Dermis microvascular lymphatic vessel endothelial cell (primary cell): ENCODE measurements at places on chromosomes 4 and X. TPM values are rescaled to one million over a fixed set of nuclear protein-coding genes. Genes with fewer than 3 reads are reported as not detected.

Gene COL4A5
- total RNA-seq = 30.7 and 34.9 TPM in 2 replicates

Gene TEX13D
- total RNA-seq = not detected in 2 replicates

DNA sequence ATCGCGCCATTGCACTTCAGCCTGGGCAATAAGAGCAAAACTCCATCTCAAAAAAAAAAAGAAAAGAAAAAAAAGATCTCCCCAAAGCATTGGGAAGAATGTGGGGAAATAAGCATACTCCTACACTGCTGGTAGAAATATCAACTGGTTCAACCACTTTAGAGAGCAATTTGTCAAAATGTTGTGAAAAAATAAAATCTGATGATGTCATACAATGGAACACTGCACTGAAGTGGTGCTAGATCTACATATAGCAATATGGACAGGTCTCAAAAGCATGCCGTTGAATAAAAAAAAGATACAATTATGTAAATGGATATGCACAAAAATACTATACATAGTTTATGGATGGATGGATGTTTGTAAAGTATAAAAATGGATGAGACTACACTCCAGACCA, 18.3 kb upstream of the HUWE1 start:
- no peak for DNase-seq

DNA sequence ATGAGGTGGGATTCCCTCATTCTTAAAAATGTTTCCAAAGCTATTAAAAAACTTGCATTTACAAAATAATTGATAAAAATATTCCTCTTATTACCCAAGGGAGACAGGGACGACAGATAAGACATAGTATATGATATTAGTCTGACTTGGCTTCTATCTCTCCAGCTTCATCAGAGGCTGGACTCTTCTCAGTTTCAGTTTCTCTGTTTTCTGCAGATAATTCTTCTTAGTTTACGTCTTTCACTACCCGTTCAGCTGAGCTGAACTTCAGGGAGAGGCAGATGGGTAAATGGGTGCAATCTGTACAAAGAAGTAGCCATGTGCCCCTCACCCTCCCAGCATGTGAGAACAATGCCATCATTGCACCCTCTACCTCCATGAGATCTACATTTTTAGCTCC, 214.0 kb upstream of the SLIT2 start:
- DNase-seq = no peak

DNA sequence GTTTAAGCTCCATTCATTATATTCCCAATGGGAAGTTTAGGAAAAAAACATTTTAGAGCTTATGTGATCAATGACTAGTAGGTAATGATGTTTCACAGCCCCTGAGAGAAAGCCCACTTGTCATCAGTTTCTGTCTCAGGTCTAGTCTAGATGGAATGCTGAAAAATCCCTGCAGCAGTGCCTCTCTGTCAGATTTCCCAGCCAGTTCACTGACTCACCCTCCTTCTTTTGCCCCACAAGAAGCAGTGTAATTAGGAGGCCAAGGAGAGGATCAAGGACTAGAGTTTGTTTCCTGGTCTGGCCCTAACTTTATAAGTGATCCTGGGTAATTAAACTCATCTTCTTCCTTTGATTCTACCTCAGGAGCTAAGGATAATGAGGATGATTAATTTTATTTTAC, 118.7 kb upstream of the ANXA3 start:
- no peak for DNase-seq

DNA sequence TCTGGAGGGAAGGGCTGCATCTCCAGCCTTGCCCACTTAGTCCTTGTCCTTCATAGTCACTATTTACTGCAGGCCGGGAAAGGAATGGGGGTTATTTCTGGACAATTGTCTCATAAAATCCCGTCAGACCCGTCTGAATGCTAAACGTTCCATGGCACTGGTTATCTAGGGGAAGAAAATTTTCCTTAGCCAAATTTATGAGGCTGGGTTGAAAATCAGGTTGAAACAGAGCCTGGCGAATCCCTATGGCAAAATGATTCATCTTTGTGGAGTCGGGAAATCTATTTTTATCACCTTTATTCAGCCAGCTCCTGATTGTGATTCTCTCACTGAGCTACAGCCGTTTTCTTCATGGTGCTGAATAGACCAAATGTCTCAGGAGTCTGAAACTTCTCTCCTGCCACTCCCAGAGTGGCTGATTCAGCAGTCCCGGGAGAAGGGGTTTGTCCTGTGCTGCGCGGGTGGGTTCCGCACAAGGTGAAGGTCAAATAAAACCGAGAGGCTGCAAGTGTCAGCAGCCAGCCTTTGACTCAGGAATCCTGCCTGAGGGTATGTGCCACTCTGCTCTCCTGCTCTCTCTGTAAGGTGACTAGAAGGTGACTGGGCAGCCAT, 1.0 kb downstream of the LIMCH1 start:
- DNase-seq = peak; percentile 62

DNA sequence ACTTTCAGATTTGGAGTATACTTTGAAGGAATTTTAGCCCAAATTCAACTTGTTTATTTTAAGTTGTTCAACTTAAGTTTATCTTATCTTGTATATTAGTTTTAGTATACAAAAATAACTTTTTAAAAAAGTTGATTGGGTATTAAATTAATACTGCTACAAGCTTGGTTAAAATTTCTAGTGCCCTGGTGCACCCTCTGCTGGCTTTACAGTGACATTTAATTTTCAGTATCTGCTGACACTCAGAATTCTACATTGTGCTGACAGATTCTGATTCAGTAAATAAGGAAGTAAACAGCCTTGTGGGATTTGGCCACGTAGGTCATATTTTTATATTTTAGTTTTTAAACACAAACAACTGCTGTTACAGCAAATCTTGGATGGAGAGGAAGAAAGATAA, 2.9 kb downstream of the EDA start:
- DNase-seq = peak; percentile 12

DNA sequence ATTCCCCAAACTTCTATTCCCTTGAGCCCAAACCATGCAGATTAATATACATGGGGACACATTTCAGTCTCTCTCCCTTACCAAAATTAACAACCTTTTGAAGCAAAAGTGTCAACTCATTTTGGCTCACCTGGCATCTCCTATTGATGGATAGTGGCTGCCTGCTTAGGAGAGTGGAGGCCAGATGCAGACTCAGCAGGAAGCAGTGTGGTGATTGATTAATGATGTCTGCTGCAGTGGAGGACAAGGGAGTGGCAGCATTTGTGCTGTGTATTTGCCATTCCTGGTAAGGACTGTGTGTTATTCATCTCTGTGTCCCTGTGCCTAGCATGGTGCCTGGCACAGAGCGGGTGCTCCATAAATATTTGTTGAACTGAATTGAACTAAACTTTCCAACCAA, 590.1 kb downstream of the RAB28 start:
- no peak for DNase-seq

DNA sequence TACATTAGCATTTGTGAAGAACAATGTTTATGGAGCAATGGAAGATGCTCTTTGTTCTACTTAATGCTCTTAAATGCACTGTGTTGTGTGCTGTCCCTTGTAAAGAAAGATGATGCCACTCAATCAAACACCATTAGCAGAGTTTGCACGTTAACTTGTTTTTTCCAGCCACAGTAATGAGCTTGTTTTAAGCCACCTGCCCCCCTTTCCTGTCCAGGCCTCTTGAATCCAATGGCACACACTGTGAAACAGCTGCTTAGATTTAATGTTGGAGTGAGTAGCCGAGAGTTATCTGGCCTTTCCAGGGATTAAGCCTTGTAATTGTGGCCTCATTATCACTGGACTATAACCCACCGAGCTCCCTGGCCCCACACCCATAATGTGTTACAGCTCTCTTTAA, 86.0 kb downstream of the PAK3 start:
- no peak for DNase-seq

DNA sequence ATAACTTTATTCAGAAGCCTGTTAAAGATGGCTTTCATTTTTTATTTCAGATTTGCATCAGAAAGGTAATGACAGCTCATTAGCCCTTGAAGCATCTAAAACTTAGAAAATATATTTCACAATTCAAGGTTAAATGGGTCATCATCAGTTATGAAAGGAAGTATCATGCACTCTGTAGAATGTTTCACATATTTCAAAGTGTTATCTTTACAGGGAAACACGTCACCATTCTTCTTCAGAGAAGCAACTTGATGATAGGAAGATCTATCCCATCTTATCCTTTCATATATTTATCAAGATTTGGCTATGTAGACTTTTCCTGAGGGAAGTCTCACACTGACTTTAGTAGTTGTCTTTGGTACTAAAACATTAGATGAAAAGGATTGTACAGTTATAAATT, 277.8 kb downstream of the TENM3 start:
- DNase-seq = no peak

- DNase-seq = no peak
These were observed 104.7 kb upstream of the MID1 start for GRCh38 chrX:10725071-10725470.

- DNase-seq = no peak
These were observed 87.7 kb downstream of the SHROOM4 start for GRCh38 chrX:50726296-50726695.

- DNase-seq = no peak
These were observed 40.5 kb upstream of the DCAF8L2 start for GRCh38 chrX:27549688-27550087.

DNA sequence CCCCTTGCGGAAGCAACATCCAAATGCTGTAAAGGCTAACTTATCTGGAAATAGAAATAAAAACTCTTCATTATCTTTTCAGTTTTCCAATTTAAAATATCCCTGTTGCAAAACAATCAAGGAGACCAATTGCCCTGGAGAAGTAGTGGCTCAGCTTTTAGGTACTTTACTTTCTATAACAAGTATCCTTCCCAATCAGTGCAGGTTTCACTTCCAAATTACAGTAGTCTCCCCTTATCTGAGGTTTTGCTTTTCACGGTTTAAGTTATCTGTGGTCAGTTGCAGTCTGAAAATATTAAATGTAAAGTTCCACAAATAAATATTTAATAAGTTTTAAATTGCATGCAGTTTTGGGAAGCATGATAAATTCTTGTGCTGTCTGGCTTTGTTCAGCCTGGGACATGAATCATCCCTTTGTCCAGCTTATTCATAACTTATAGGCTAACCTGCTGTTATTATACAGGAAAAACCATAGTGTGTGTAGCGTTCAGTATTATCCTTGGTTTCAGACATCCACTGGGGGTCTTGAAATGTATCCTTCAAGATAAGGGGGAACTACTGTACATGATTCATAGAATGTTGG, 973.1 kb upstream of the GRID2 start:
- no peak for DNase-seq

GRCh38 chr4:121140716-121141460, 23.2 kb downstream of the TNIP3 start:
- DNase-seq = peak; percentile 12
